NCI-H510A (cell line): ENCODE measurements at places on chromosomes 2 and 18.

DNA sequence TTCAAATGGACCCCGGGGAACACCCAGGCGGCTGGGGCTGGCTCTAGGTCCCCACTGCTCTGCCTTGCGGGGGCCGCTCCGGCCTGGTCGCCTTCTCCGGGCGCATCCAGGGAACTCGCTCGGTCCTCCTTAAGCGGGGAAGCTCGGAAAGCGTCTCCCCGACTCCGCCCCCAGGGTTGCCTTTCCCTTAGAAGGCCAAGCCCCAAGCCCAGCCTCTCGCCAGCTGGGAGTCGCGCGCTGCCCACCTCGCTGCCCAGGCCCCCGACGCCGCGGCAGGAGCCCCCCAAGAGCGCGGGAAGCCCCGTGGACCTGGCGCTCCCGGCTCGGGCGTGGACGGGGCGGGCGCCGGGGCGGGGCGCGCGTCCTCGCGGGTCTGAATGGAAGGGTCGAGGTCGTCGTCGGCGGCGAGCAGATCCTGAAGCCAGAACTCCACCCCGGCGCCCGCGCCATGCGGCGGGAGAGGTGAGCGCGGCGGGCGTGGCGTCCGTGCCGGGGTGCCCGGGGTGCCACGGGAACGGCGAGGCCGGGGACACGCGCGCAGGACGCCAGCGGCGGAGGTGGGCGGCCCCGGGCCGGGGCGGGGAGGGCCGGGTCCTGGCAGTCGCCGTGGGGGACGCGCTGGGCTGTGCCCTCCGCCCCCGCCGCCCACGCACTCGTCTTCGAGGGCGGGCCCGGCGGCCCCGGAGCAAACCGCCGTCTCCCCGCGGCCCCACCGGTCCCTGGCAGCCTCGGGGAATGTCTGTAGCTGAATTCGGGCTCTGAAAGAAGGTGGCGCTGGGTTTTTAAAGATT is at the start of gene BOK:
BOK (plus strand) TSS at position 214 of the 791 bp plus-strand sequence. CDS start 739 bp downstream, outside the sequence.
- peak; percentile 82 for DNase-seq

DNA sequence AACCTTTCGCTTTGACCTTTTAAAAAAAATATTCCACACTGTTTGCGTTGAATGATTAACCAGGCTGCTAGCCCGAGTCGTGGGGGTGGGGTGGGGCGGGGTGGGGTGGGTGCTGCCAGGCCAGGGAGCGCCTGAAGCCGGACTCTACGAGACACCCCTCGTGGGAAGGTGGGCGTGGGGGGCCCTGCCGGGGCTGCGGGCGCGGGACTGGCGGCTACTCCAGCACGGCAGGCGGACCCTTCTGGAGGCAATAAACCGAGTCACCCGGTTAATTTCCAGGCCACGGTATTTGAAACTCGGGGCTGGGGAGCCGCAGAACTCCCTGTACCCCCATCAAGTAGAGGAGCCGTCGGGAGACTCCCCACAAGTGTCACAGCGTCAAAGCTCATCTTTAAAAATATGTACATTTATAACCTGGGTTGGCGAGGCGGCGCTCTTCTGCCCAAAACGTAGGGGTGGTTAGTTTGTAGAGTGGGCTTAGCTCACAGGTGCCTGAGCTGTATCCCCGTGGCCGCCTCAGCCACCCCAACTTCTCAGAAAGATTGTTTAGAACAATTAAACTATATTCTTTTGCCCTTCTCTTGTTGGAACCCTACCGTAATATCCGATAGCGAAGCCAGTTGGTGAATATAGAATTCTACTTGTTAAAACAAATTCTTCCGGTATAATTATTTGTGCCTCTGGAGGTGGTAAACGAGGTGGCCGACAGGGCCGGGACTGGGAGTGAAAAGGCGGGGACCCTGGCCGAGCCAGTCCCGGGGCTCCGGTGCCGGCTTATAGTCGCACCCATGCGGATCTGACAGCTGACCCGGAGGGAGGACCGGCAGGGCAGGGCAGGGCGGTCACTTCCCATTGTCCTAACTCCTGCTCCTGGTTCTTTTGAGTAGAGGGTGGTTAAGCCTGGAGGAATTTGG is 1.4 kb downstream of the B3GNT2 start:
- DNase-seq: no peak

DNA sequence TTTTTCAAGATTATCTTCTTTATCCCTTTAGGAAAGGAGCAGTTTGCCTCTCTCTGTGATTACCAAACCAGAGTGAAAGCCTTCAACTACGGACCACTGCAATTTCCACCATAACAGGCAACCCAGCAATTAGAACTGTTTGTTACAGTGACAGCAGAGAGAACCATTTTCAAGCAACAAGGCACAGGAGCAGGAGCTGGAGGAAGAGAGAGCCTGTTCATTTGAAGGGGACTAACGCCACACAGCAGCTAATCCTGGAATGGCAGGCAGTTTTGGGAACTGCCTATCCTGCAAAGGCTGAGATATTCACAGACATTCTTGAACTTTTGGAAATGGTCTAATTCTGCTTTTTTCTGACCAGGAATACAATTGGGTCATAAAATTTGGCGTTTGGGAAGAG is 1541.9 kb upstream of the PIK3C3 start:
- DNase-seq: peak; percentile 1

DNA sequence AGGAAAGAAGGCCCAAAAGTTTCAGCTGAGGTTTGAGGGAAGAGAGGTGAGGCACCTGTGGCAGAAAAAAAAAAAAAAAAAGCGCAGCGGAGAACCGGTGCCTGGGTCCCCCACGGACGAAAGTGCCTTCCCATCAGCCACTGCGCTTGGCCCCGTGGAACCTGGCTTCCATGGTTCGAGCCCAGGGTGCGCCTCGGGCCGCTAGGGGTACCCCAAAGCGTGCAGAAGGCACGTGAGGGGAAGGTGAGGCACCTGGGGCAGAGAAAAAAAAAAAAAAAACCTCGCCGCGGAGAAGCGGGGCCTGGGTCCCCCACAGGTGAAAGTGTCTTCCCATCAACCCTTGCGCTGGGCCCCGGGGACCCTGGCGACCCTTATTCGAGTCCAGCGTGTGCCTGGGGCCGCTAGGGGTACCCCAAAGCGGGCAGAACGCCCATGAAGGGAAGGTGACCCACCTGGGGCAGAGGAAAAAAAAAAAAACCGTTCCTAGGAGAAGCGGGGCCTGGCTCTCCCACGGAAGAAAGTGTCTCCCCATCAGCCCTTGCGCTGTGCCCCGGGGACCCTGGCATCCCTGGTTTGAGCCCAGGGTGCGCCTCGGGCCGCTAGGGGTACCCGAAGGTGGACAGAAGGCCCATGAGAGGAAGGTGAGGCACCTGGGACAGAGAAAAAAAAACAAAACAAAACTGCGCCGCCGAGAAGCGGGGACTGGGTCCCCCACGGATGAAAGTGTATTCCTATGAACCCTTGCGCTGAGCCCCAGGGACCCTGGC is 228.6 kb downstream of the CCDC74A start:
- no peak for DNase-seq

DNA sequence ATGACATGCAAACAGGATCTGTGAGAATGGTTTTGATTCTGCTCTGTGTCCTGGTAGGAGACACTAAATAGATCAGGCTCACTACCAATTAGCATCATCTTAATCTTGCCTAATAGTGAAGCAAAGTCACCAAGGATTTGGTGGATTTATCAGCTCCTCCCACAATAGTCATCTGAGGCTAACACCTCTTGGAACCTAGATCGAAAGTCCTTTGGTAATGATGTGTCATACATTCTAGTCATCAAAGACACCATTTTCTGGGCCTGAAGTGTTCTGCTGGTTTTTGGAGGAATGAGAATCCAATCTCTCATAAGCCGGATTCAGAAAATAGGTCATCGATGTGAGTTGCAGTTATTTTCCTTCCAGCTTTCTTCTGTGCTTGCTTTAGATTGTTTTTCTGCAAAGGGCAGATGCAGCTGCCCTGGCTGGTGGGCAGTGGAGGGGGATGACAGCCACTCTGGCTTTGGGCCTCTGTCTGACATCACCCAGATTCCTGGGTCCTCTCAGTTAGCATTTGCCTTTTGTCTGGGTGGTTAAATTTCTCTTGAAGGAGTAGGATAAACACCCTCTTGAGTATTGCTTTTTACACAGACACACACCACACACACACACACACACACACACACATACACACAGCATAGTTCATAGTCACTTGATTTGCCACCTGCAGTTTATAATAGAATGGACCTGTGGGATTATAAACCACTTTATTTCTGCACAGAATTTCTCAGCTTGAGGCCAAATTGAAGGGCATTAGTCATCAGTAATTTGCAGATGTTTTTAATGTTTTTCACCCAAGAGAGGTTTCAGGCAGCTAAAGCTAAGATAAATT is at the start of gene MYO3B:
MYO3B (plus strand) TSS at position 198 of the 832 bp plus-strand sequence; CDS start at position 339, 141 bp downstream.
- no peak for DNase-seq

DNA sequence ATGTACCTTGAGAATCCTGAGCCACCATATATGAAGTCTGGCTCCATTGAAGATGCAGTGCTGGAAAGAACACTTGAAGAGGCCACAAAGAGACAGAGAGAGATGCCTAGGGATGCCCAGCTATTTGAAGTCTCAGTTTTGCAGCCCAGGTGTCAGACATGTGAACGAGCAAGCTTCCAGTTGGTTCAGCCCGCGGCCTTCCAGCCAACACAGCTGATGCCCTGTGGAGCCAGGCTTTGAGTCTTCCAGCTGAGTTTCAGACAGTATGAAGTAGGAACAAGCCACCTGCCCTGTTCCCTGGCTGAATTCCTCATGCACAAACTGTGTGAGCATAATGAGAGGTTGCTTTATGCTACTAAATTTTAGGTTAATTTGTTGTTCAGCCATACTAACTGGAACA is 108.8 kb downstream of the SPHKAP start:
- no peak for DNase-seq

- no peak for DNase-seq
These were observed 27.0 kb upstream of the TWIST2 start for GRCh38 chr2:238820916-238821315.

DNA sequence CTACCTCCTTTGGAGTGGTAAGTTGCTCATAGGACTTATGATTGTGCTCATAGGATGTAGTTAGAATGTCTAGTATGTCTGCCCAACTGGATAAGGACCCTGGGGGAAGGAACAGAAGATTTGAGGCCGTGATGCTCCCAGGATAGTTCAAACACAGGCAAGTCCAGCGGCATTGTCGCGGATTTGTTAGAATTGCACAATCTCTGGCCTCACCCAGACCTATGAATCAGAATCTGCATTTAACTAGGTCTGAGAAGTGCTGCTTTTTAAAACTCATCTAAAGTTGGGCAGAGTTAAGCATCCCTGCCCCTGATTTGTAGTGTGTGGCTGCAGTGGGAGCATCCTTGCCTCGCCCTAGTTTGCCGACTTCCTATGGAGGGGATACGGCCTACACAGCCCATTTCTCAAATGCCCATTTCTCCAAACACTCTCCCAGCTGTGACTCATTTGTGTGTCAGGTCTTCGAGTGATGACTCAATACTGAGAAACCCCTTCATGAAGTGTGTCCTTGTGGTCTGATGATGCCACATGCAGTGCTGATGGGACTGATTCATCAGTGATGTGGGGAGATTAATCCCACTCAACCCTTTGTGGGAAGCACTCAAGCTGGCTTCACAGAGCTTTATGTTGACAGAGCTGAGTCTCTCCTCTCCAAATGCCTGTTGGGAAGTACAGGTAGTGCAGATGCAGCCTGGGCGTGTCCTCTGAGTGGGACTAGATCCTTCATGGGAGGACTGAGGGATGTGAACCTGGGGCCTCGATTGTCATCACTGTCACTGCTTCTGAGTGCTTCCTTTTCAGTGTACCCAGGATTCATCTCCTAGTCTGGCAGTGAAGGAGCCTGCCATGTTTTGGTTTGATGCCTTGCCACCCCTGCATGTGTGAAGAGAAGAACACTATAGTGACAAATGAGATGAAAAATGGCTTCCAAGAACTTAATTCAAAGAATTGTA is 18.7 kb downstream of the SMIM21 start:
- peak; percentile 85 for DNase-seq

DNA sequence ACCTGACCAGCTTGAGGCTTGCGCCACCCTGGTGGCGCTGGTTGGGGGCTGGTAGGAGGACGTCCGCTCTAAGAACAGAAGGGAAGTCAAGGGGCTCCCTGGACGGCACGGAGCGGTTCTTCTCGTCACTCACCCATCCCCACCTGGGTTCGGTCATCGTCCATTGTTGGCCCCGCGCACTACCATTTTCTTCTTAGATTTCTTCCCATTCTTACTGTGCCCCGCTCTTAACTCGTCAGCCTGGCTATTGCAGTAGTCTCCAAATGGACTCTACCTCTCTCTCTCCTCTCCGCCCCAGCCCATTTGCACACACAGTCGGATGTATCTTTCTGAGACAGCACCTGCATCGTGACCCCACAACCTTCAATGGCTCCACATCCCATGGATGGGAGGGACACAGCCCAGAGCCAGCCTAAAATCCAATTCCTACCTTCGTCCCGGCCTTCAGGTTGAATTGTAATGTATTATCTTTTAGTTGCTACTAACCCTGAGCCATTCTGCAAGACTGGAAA is 814 bp upstream of the RAB1A start:
- DNase-seq: no peak

DNA sequence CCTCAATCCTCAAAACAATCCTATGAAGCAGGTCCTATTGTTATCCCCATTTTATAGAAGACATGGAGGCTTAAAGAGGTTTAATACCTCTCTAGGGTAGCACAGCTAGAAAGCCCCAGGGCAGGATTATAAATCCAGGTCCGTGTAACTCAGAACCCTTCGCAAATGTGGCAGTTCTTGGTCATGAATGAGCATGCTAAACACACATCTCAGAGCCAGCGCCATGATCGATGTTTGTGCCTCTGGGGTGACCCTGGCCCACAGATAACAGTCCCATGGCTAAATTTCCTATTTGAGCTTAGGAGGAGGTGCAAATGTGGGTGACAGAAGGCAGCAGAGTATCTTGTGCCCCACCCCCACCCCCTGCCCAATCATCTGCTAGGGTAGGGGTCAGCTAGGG is 17.5 kb downstream of the DNMT3A start:
- DNase-seq: no peak

- no peak for DNase-seq
These were observed 63.6 kb upstream of the FZD5 start for GRCh38 chr2:207833251-207833751.

DNA sequence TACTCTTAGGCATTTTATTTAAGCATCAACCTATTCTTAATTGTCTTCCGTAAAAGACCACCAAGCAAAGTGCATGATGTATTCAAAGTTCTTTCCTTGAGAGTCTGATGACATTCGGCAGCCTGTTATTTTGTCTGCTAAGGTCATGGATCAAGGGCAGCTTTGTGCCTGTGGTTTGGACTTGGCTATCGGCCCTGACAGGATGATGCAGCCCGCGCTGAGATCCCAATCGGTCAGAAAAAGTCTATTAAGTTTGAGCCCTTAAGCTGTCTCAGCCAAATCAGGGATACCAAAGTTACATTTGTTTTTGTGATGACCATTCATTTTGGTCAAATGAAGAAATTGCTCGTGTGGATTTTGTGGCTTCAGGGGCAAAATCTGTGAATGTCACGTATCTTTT is 718.9 kb upstream of the FANCL start:
- no peak for DNase-seq
